Esophagus squamous epithelium (tissue), 5 donors: ENCODE measurements at places on chromosomes 1 and 21.

- H3K4me1 ChIP-seq = peaks cover 29% of the 10 kb centered on the region
- peak overlapping the region; percentile 70 for H3K27ac ChIP-seq
- H3K4me3 ChIP-seq = no peak overlapping the region
- H3K36me3 ChIP-seq = no peaks in the 10 kb centered on the region
- no peaks in the 10 kb centered on the region for H3K27me3 ChIP-seq
Measured at GRCh38 chr1:16076865-16077238, 3.4 kb upstream of the FAM131C start.

DNA sequence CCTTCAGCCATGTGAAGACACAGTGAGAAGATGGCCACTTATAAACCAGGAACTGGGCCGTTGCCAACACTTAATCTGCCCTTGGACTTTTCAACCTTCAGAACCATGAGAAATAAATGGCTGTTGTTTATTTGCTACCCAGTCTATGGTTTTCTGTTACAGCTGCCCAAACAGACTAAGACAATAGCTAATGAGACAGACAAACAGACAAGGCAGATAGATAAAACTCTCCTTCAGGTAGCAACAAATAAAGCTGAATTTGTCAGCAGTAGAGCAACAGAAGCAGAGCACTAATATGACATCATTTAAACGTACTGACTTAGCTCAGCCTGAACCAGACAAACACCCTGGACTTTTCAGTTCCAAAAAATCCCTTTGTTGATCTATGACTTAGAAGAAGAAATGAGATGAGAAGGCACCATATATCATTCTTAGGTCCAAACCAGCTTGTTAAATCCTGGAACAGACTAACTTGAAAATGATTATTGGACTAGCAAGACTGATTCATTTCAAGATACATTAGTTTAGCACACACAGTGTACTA is 27.0 kb downstream of the ZZZ3 start:
- H3K27ac ChIP-seq = no peak overlapping the region
- H3K4me1 ChIP-seq = no peaks in the 10 kb centered on the region
- H3K27me3 ChIP-seq = no peaks in the 10 kb centered on the region
- no peak for DNase-seq

GRCh38 chr1:171585715-171586114 is 36.3 kb upstream of the MYOCOS start:
- no peaks in the 10 kb centered on the region for H3K4me1 ChIP-seq
- H3K27ac ChIP-seq = no peak overlapping the region
- DNase-seq = no peak
- no peak overlapping the region for H3K4me3 ChIP-seq

- DNase-seq = no peak
- H3K36me3 ChIP-seq = no peaks in the 10 kb centered on the region
- H3K27ac ChIP-seq = peak overlapping the region; percentile 59
- no peaks in the 10 kb centered on the region for H3K27me3 ChIP-seq
- no peak overlapping the region for H3K4me3 ChIP-seq
- H3K4me1 ChIP-seq = peaks cover 5% of the 10 kb centered on the region
Measured at GRCh38 chr1:8211883-8212579, 105.9 kb upstream of the SLC45A1 start.

- H3K27ac ChIP-seq = no peak overlapping the region
- H3K36me3 ChIP-seq = no peaks in the 10 kb centered on the region
- H3K27me3 ChIP-seq = no peaks in the 10 kb centered on the region
- DNase-seq = no peak
Measured at GRCh38 chr1:100795646-100795985, 76.1 kb downstream of the VCAM1 start.

- H3K27me3 ChIP-seq = no peaks in the 10 kb centered on the region
- H3K4me3 ChIP-seq = no peak overlapping the region
- no peak overlapping the region for H3K27ac ChIP-seq
- peaks cover 92% of the 10 kb centered on the region for H3K36me3 ChIP-seq
- DNase-seq = no peak
Measured at GRCh38 chr1:11248169-11248568, 14.2 kb downstream of the MTOR start.

- H3K27me3 ChIP-seq = no peaks in the 10 kb centered on the region
- H3K27ac ChIP-seq = no peak overlapping the region
- no peaks in the 10 kb centered on the region for H3K36me3 ChIP-seq
- no peak overlapping the region for H3K4me3 ChIP-seq
Measured at GRCh38 chr1:204868340-204868700, 2.3 kb upstream of the NFASC start.

DNA sequence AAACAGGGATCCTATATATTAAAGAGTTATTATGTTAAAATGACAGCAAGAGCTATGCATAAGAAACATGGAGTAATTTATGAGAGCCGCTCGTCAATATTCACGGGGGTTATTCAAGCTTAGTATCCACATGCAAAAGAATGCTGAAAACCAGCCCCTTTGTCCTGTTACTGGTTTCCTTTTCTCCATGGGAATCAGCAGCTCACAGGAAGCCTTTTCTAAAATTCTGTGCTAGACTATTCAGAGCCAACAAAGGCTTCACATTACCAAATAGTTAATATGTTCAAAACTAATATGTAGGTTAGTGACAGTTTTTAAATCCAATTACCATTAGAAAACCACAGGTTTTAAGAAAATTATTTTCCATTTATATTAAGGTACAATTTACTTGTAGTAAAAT is 225.6 kb upstream of the MAP1LC3C start:
- no peaks in the 10 kb centered on the region for H3K36me3 ChIP-seq
- no peaks in the 10 kb centered on the region for H3K27me3 ChIP-seq
- no peaks in the 10 kb centered on the region for H3K4me1 ChIP-seq
- no peak for DNase-seq
- no peak overlapping the region for H3K27ac ChIP-seq

DNA sequence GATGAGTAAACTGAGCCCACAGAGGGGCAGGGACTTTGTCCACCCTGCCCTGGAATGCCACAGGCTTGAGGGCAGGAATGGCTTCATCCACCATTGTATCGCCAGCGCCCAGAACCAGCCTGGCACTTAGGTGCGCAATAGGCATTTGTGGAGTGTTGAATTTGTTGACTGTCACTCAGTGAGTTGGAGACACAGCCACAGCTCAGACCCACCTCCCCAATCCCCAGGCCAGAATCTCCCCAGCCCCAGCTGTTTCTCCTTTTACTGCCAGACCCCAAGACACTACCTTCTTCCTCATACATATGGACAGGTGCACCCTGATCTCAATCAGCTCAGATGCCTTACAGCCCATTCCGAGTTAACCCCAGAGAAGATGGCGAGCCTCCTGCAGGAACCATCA is 674.5 kb downstream of the MATN1 start:
- H3K27me3 ChIP-seq = peaks cover 64% of the 10 kb centered on the region
- H3K27ac ChIP-seq = no peak overlapping the region
- no peaks in the 10 kb centered on the region for H3K4me1 ChIP-seq
- no peak for DNase-seq
- H3K36me3 ChIP-seq = no peaks in the 10 kb centered on the region
- H3K4me3 ChIP-seq = no peak overlapping the region

- no peak overlapping the region for H3K27ac ChIP-seq
- no peak overlapping the region for H3K4me3 ChIP-seq
- peaks cover 4% of the 10 kb centered on the region for H3K4me1 ChIP-seq
- no peak for DNase-seq
Measured at GRCh38 chr1:99557546-99558202, 88.2 kb upstream of the PALMD start.

DNA sequence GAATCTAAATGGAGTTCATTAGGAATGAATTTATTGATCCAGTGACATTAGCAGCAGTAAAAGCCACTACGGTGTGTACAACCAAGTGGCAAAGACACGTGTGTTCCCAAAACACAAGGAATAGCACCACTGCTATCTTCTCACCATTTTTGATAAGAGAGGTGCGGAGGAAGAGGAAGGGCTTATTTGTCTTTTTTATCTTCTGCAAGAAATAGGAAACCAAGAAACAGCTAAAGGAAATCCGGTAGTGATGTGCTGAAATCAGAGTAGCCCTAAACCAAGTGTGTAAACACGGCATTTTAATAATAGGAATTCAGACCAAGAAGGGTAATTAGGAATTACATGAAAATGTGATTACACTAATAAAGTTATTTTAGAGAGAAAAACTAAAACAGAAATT is 9.1 kb upstream of the SCYL3 start:
- no peaks in the 10 kb centered on the region for H3K4me1 ChIP-seq
- no peak overlapping the region for H3K27ac ChIP-seq
- no peaks in the 10 kb centered on the region for H3K36me3 ChIP-seq
- DNase-seq = no peak
- H3K4me3 ChIP-seq = no peak overlapping the region

DNA sequence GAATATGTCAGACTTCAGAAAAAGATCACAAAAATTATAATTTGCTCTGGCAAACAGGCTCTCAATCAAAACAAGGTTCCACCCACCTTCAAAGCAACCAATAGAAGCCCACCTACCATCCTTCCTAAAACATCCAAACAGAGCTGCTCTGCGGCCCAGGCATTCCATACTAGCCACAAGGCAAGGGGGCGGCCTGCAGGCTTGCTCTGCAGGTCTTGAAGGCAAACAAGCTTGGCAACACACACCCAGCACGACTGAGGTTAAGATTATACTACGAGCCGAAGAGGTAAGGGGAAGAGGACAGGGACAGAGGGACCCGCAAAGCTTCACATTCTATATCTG is 207.3 kb downstream of the SLC45A1 start:
- peak overlapping the region; percentile 89 for H3K27ac ChIP-seq
- DNase-seq = no peak
- peaks cover 31% of the 10 kb centered on the region for H3K4me1 ChIP-seq
- no peaks in the 10 kb centered on the region for H3K36me3 ChIP-seq

DNA sequence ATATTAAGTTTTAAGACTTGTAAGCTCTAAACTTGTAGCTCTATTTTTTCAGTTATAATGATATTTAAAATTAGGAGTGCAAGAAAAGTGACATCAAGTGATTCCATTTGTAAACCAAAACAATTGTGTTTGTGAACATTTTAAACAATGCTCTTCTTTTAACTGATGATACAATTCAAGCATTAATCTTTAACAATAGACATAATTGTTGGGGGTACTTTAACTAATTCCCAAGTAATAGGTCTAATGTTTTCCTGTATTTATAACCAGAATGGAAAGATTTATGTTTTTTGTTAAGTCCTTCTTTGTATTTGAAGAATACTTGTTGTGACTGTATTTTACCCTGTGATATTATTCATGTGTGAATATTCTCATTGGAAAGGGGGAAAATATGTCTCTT is 6.8 kb downstream of the ATG4C start:
- no peak overlapping the region for H3K27ac ChIP-seq
- no peaks in the 10 kb centered on the region for H3K27me3 ChIP-seq
- no peak overlapping the region for H3K4me3 ChIP-seq
- no peaks in the 10 kb centered on the region for H3K36me3 ChIP-seq
- DNase-seq = no peak
- no peaks in the 10 kb centered on the region for H3K4me1 ChIP-seq

DNA sequence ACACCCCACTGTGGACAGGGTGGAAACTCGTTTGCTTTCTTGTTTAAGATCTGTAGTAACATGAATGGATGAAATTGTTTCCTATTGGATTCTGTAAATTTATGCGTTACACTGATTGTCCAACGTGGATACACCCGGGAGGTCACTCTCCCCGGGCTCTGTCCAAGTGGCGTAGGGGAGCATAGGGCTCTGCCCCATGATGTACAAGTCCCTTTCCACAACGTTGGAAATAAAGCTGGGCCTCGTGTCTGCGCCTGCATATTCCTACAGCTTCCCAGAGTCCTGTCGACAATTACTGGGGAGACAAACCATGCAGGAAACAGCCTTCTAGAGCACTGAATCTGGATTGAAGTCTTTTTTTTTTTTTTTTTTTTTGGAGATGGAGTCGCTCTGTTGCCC is 1.4 kb downstream of the RCC1 start:
- H3K27me3 ChIP-seq = no peaks in the 10 kb centered on the region
- peaks cover 45% of the 10 kb centered on the region for H3K4me1 ChIP-seq
- peak overlapping the region; percentile 93 for H3K27ac ChIP-seq
- peak overlapping the region; percentile 80 for H3K4me3 ChIP-seq
- peaks cover 32% of the 10 kb centered on the region for H3K36me3 ChIP-seq

DNA sequence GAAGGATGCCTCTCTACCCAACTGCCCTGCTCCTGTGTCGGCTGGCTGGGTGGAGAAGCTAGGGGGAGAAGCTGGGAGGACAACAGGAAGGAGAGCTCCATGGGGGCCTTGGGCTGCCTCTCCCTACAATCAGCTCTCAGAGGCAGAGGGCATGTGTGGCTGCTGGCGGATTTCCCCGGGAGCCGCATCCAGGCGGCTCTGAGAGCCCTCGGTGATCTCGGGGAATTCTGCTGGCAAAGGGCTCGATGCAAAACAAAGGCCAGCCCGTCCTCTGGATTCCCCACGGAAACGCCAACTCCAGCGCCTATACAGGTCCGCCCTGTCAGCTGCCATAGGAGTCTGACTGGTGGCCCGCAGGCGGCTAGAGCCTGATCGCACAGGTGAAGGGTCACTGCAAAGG is 26.4 kb upstream of the EVA1B start:
- no peak overlapping the region for H3K4me3 ChIP-seq
- peak overlapping the region; percentile 81 for H3K27ac ChIP-seq
- no peaks in the 10 kb centered on the region for H3K27me3 ChIP-seq

DNA sequence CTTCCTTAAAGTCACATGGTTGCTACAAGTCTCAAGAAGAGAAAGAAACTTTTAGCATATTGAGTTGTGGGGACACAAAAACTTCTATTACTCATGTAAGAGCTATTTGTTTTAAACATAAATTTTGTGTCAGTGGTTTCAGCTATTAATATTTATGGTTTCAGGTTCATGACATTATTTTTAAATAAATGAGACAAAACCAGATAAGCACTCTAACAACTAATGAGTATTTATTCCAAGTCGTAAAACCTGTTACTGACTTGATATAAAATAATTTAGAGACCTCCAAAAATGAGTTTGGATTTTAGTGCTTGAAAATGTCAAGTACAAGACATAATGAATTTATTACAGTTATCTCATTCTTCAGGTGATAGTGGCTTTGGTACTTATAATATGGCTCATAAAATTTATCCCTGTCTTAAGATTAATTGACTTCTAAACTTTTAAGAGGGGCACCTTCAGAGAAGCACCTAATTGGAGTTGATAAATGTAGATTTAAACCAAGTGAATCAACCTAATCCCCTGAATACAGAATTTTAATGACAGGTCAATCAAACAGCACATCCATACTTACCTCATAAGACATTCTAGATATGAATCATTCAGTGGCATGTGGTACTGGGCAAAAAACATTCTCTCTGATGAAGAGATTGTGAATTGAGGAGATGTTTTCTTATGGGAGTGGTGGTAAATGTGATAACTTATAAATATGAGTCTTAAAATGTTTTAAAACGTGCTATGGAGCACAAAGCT is 167.7 kb upstream of the PTGFR start:
- no peaks in the 10 kb centered on the region for H3K4me1 ChIP-seq
- H3K27me3 ChIP-seq = no peaks in the 10 kb centered on the region
- H3K36me3 ChIP-seq = no peaks in the 10 kb centered on the region
- H3K4me3 ChIP-seq = no peak overlapping the region
- no peak for DNase-seq

GRCh38 chr1:170893655-170894297 is 41.6 kb upstream of the MROH9 start:
- no peaks in the 10 kb centered on the region for H3K36me3 ChIP-seq
- no peaks in the 10 kb centered on the region for H3K4me1 ChIP-seq
- no peaks in the 10 kb centered on the region for H3K27me3 ChIP-seq
- DNase-seq = no peak
- H3K27ac ChIP-seq = no peak overlapping the region

- no peak for DNase-seq
- H3K36me3 ChIP-seq = no peaks in the 10 kb centered on the region
- no peaks in the 10 kb centered on the region for H3K27me3 ChIP-seq
- H3K27ac ChIP-seq = peak overlapping the region; percentile 97
- H3K4me3 ChIP-seq = peak overlapping the region; percentile 15
- peaks cover 96% of the 10 kb centered on the region for H3K4me1 ChIP-seq
Measured at GRCh38 chr1:1430992-1431844, 4.3 kb upstream of the VWA1 start.
